LoVo (cell line): ENCODE measurements at places on chromosomes 3 and 15.
A peak's percentile ranks its signal among the peaks of the same experiment; 100 is the strongest.

DNA sequence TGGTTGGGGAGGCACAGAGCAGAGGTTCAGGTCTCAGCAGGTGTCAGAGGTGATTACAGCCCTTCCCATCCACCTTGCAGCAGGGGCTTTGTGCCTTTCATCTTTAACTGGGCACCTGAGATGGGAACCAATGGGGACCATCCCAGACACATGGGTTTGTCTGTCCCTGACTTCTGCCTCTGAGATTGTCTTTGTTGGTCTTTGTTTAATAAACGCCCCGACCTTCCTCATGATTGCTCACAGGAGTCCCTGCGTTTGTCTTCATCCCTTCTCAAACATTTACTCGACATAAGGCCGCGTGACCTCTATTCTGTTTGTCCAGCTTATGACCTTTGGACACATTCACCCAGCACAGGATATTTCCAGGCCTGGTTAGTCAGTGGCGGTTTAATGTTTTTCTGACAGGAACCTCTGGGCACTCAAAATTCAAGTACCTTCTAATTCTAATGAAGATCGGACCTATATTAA lies 5.9 kb downstream of the ZSCAN2 start:
- no peak for DNase-seq

DNA sequence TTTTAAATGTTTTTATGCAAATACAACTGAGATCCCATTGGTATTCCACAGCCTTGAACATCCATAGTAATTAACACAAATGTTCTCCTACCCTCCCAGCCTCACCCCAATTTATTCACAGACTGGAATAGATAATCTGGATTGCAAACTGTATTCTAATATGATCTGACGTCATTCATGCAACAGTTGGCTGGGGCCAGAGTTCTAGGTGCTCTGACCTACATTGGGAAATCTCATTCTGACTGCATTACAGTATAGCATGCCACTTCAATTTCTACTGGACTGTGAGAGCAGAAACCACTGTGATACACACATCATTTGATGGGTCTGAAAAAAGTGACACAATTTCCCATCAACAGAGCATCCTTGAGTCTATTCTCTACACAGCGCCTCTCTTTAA lies 403.1 kb downstream of the MAGI1 start:
- DNase-seq, result no peak

DNA sequence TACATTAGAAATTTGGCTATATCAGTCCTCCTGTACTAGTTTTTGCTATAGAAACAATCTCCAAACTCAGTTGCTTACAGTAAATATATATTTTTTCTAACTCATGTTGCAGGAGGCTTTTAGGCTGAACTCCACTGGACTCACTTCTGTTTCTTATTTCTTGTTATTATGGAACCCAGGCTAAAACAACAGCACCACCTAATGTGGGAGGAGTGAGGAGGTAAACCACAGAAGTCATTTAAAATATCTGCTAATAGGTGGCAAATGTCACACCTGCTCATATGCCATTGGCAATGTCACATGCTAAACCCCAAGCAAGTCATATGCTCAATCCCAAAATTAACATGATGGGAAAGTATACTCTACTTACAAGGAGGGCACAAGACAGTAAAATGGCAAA lies 462.2 kb downstream of the PLOD2 start:
- DNase-seq, result no peak

- DNase-seq, result no peak
Observed at GRCh38 chr15:34284937-34285336, 52.6 kb downstream of the SLC12A6 start.

- DNase-seq, result no peak
Observed at GRCh38 chr3:64761729-64762128, 73.9 kb upstream of the ADAMTS9 start.

- DNase-seq, result no peak
Observed at GRCh38 chr15:79643393-79643792, 211.3 kb downstream of the MINAR1 start.

DNA sequence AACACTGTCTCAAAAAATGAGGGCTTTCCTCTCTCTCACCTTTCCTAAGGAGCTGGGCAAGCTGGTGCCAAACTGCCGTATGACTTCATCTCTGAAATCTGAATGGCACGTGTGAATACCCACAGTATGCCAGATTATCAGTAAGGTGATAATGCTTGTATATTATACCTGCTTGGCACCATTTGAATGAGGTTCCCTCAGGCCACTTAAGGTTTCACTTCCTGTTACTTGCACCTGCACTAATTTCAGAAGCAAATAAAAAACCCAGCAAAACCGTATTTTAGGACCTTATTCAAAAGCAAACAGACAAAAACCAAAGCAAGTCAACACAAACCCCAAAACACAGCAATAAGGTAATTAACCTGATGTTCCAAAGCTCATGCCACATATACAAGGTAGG lies 19.7 kb downstream of the FOXP1 start:
- no peak for DNase-seq

- DNase-seq, result no peak
Observed at GRCh38 chr3:103083848-103084631, 649.2 kb downstream of the ZPLD1 start.

GRCh38 chr15:74337607-74338211 lies 29.7 kb downstream of the CYP11A1 start:
- no peak for DNase-seq

- DNase-seq, result peak; percentile 61
Observed at GRCh38 chr15:77024273-77025082, 29.6 kb downstream of the PSTPIP1 start.

DNA sequence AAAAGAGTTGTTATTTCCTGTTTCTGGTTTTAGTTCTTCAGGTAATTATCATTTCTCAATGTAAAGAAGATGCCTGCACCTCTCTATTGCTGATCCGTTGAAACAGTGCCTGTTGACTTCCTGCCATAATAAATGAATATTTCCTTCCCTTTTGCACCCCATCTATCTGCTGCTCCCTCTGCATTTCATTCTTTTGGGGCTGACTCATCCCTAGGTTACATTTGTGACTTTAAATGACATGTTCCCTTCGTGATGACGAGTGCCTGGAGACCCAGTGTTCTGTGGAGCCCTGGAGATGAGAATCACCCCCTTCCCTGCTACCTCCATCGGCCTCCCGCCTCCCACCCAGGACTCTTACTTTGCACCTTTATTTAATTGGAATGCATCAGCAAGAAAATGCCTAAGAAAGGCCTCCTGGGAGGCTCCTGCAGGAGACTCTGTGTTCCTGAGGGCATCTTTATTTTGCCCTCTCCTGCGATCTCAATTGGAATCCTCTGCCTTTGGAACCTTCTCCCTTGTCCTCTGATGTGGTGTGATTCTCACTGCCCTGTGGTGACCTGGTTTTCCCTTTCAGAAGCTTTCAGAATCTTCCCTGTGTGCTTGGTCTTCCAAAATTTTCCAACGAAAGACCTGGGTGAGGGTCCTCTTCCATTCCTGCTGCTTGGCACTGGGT lies 13.7 kb downstream of the LRRK1 start:
- DNase-seq, result no peak

GRCh38 chr3:10193692-10194327 lies 29.1 kb downstream of the IRAK2 start:
- DNase-seq, result no peak

DNA sequence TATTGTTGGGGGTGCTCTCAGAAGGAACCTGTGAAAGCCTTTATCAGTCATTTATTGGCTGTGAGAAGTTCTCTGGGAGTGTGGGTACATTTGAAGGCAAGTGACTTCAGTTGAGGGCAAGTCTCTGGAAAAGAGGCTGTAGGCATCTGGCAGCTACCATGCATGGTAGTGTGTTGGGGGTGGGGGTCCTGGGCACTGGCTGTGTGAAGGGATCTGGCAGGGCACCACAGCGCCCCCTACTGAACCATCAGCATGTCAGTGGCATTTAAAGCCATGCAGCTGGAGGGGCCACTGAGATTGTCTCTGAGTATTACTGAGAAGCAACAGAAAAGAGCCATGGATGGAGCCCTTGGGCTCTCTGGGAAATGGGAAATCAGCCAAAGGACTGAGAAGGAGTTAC lies 30.6 kb downstream of the CRTAP start:
- DNase-seq, result no peak

DNA sequence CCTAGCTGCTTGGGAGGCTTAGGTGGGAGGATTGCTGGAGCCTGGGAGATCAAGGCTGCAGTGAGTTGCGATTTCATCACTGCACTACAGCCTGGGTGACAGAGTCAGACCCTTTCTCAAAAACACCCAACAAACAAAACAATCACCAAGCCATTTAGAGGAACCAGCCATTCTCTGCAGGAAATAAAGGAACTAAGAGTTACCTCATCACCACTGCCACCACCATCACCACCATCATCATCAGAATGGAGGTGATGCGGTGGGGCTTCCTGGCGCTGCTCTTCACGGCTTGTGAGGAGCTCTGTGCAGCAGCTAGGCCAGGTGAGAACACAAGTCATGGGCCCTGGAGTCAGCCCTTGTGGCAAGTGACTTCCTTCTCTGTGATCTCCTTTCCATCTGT lies 37.7 kb upstream of the KLHL25 start:
- no peak for DNase-seq

GRCh38 chr15:77627581-77627980 lies 5.1 kb downstream of the LINGO1 start:
- no peak for DNase-seq

DNA sequence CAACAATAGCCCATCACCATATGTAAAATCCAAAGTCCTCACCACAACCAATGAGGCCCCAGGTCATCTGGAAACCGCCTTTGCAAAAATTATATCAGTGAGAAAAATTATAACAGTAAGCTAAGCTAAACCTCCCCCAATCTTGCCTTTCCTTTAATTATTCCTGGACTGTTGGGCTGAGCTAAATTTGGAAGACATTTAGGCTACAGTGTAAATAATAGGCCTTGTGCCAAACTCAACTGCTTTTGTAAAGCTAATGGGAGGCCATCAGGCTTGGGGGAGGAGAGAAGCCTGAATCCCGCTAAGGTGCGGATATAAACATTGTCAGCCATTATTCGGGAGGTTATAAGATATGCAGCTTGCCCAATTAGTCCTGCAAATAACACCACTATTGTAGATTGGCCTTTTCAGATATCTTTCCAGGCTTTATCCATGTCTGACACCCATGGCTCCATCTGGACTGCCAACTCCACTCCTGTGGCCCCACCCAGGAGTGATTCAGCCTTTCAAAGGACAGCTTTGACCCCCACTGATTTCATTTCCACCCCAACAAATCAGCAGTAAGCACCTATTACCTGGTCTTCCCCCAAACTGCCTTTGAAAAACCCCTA lies 53.0 kb upstream of the CA12 start:
- DNase-seq, result no peak

GRCh38 chr3:181715571-181716340 lies 4.0 kb downstream of the SOX2 start:
- no peak for DNase-seq

DNA sequence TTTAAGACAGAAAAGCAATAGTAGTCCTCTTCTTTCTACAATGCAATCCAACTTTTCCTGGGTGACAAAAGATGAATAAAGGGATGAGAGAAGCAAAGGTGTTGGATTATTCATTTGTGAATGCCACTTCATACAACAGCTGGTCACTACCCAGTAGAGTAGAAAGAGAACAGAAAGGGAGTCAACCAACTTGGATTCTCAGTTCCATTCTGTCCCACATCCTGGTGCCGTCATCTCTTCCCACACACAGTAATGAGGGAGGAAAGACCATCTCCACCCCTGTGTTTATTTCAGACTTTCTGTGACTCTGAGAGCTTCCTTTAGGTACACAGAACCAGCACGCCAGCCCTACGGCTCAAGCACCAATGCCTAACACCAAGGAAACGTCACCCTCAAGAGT lies 71.0 kb downstream of the FOXP1 start:
- DNase-seq, result no peak

- DNase-seq, result no peak
Observed at GRCh38 chr3:31565288-31565687, 32.6 kb downstream of the STT3B start.

- DNase-seq, result no peak
Observed at GRCh38 chr15:42903388-42904324, 16.9 kb downstream of the TTBK2 start.

DNA sequence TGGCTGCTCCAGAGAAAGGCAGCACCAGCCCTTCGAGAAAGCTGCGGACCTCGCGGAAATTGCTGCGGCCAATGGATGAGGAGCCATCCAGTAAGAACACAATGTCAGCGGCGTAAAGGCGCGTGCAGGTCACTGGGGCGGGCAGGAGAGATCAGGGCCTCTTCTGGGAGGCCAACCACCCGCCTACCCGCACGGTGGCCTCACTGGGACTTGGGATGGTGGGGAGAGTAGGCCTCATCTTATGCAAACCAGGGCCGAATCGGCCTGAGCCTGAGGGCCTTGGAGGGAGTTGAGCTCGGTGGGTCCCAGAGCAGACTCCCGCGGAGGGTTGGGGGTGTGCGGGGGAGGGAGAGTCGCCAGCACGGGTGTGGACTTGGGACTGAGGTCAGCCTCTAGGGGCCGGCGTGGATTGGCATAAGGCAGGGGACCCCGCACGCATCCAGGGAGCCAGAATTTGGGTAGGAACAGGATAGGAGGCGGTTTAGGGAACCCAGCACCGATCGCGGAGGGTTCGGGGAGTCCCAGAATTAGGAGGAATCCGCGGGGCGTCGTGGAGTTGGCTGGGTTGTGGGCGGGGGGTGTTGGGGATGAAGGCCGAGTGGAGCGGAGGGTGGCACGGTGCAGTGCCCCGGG lies 596 bp downstream of the COL7A1 start:
- DNase-seq, result no peak

GRCh38 chr3:43693594-43693993 lies 2.9 kb downstream of the ABHD5 start:
- no peak for DNase-seq

- DNase-seq, result no peak
Observed at GRCh38 chr15:63369781-63370180, 11.9 kb downstream of the CA12 start.

GRCh38 chr15:56960116-56960515 lies 41.7 kb downstream of the TCF12 start:
- DNase-seq, result no peak

GRCh38 chr3:31041161-31041978 lies 146.9 kb upstream of the GADL1 start:
- peak; percentile 72 for DNase-seq

DNA sequence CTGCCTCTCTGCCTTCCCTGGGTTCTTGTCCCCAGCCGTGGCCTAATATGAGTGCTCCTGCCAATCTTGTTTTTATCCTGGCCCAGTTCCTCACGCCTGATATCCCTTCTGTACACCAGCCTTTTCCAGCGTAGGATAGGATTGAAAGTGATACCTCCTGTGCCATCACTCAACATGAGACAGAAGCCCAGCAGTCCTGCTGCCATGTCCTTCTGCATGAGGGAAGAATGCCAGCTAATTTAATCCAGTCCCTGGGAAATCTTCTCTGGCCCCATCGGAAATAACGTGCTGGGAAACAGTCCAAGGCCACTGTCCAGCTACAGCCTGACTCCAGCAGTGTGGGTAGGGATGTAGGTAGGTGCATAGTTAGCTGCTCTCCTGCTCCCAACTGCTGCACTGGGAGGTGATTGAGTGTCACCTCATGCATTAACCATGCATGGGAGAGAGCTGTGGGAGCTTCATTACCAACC lies 92.0 kb upstream of the TPM1 start:
- DNase-seq, result no peak

GRCh38 chr3:119818937-119819336 lies 37.0 kb downstream of the NR1I2 start:
- no peak for DNase-seq

DNA sequence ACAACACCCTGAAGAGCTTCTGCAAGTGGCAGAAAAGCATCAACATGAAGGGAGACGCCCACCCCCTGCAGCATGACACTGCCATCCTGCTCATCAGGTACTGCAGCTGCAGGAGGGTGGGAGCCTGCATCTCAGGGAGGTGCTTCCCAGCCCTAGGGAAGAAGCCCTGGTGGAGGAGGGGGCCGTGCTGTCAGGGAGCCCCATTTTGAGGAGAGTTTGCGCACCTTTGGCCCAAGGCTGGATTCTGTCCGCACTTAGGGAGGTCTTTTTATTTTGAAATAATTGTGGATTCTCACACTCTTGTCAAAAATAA lies 42.1 kb downstream of the SAXO2 start:
- no peak for DNase-seq

- no peak for DNase-seq
Observed at GRCh38 chr3:167798443-167798842, 62.9 kb downstream of the SERPINI1 start.
